ENCODE measurements at places on chromosomes 4 and X. TPM values are rescaled to one million over a fixed set of nuclear protein-coding genes. Genes with fewer than 3 reads are reported as not detected.
A peak's percentile ranks its signal among the peaks of the same experiment; 100 is the strongest.

- no peak for DNase-seq
These were observed 366.1 kb downstream of the FBXO8 start for GRCh38 chr4:173917255-173917960.

GRCh38 chr4:133355633-133356032, 206.5 kb downstream of the PCDH10 start:
- no peak for DNase-seq

DNA sequence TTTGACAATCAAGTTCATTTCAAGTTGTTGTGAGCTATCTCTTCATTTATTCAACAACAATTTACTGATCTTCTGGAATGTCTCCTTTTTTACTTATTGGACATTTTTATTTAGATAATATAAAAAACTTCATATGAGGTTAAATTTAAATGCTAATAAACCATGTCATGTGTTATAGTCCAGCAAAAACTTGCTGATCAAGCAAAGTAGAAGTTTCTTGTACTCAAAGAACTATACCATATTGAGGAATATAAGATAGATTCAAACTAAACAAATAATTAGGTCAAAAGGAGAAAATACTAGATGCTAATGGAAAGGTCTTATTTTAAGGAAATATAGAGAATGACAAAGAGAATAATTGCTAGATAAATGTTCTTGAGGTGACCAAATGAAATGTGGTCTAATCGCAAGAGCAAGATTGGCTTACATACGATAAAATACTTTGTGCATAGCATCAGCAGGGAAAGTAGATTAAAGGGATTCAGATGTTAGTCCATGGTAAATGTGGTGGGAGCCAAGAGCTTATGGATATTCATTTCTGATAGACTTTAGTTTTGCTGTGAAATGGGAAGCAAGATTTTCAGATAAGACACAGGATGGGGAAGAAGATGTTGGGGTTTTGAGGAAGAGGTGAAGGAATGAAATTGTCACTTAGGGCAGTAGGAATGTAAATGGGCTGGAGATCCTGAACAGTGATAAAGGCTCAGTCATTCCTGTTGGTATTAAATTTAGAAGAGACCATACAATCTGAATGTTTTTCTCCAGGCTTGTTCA, 229.5 kb downstream of the MAPK10 start:
- DNase-seq: no peak

- DNase-seq: no peak
These were observed 416.5 kb upstream of the SMIM31 start for GRCh38 chr4:164337219-164337944.

GRCh38 chr4:7539659-7540058, 104.9 kb upstream of the PSAPL1 start:
- no peak for DNase-seq

DNA sequence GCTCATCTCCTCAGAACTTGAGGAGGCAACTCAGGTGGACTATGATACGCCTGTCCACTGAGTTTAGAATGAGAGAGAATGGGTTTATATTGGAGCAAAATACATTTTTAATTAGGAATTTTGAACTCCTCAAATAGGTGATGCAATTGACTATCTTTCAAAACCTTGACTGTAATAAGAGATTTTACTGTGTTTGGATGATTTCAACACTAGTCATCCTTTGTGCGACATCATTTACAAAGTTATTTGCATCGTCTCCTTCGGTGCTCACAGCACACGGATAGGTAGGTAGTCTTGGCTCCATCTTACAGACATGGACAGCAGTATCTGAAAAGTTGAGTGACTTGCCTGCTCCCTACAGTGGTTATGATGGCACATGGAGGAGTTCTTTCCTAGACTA, 67.0 kb downstream of the AASDH start:
- DNase-seq: no peak

DNA sequence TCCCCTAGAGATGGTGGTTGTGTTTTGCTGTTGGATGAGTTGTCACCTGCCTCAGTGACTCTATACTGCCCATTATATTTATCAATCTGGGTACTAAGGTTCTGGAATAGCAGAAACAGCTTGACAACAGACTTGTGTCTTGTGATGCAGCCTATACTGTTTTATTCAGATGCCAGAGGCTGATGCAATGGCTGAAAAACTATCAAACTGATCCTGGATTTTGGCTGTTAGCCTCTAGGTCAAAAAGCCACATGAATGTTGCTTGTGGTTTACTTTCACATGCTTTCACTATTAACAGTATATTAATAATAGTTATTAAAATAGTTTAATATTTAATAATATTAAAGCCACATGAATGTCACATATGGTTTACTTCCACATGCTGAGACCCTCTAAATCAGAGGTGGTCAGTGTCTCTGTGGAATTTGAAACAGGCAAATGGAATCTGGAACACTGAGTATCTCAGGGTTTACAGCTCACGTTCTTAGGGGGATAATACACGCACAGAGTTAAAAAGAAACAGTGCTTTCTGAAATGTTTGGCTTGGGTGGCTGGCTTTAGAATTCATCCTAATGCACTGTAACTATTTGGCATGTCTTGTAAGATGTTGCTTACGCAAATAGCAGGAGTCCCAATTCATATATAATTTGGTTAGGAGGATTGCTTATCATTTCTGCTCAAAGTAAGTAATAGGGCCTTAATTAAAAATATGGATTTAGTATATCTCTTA, 82.5 kb upstream of the LCORL start:
- DNase-seq: no peak

- DNase-seq: no peak
These were observed 64.1 kb upstream of the ATXN3L start for GRCh38 chrX:13383907-13384306.

DNA sequence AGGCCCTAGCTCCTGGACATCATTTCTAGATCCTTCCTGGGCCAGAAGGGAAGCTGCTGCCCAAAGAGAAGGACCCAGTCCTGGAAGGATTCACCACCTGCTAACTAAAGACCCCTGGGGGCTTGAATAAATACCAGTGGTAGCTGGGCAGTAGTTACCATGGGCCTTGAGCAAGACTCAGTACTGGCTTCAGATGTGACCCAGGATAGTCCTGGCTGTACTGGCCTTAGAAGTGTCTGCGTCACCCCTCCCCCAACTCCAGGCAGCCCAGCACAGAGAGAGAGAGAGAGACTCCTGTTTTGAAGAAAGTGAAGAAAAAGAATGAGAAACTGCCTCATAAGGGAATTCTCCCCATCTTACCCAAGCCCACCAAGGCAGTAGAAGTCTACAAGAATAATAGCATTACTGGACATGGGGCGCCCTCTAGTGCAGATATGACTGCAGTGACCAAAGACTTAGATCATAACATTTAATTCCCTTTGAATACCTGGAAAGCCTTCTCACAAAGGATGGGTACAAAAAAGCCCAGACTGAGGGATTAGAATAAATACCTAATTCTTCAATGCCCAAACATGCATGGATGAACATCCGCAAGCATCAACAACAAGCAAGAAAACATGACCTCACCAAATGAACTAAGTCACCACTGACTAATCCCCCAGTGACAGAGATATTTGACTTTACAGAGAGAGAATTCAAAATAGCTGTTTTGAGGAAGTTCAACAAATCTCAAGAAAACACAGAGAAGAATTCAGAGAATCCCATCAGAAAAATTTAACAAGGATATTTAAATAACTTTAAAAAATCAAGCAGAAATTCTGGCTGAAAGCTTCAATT, 171.8 kb downstream of the HNRNPD start:
- DNase-seq: peak; percentile 21

GRCh38 chr4:189443341-189443740, 497.3 kb upstream of the FRG1 start:
- DNase-seq: no peak

- no peak for DNase-seq
These were observed 134.9 kb downstream of the STOX2 start for GRCh38 chr4:184039963-184040383.

- DNase-seq: no peak
These were observed 23.3 kb upstream of the ARX start for GRCh38 chrX:25039036-25039435.

GRCh38 chr4:52843351-52843750, 18.8 kb upstream of the RASL11B start:
- DNase-seq: no peak

- DNase-seq: no peak
These were observed 54.6 kb upstream of the LHFPL1 start for GRCh38 chrX:112734290-112734689.

- no peak for DNase-seq
These were observed 67.4 kb upstream of the HELT start for GRCh38 chr4:184950926-184951325.

DNA sequence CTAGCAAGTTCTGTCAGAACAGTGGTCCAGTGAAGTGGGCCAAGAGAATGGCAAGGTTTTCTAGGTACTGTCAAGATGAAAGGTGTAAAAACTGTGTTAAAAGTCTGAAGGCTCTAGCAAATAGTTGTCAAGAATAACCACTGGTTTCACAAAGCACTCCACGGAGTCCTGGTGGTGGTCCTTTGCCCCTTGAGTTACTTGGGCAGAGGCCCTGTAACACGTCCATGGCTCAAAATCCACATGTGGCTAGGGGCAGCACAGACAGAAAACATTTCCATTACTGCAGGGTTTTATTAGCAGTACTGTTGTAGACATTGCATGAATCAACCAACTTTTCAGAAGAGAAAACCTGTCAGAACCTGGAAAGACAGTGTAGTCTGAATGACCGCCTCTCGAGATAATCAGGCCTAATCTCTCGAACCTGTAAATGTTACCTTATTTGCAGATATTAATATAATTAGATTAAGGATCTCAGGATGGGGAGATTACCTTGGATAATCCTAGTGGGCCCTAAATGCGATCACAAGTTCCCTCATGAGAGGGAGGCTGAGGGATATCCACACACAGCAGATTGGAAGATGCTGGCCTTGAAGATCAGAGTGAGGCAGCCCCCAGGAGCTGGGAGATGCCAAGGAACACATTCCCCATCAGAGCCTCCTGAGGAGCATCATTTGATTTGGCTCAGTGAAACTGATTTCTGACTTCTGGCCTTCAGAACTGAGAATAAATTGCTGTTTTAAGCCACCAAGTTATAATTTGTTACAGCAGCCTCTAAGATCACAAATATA, 34.7 kb downstream of the ERVMER34-1 start:
- no peak for DNase-seq

- no peak for DNase-seq
These were observed 61.8 kb upstream of the STOX2 start for GRCh38 chr4:183843248-183843671.

COX7B2 gene
- total RNA-seq: not detected

ATP2B3 gene
- total RNA-seq: 0.11 TPM

KLF8 gene
- 4.8 TPM for total RNA-seq

TMEM150C gene
- total RNA-seq: 8.6 TPM

ADH4 gene
- total RNA-seq: not detected

VEGFC gene
- 0.67 TPM for total RNA-seq

FRMD7 gene
- total RNA-seq: not detected
